ENCODE measurements at places on chromosomes 1 and 21. TPM values are rescaled to one million over a fixed set of nuclear protein-coding genes. Genes with fewer than 3 reads are reported as not detected.

PLPPR5 gene
- total RNA-seq = 7.3 TPM

ERICH3 gene
- 3.4 TPM for total RNA-seq

NPPB gene
- not detected for total RNA-seq

LYPD8 gene
- total RNA-seq = not detected

MYCL gene
- 11.5 TPM for total RNA-seq

SON gene
- 373 TPM for total RNA-seq

Data from camera-type eye (tissue), 1 donor.